Activated CD8-positive, alpha-beta T cell treated with anti-CD3 and anti-CD28 coated beads for 36 hours (primary cell): ENCODE measurements at places on chromosomes 2 and 18.

DNA sequence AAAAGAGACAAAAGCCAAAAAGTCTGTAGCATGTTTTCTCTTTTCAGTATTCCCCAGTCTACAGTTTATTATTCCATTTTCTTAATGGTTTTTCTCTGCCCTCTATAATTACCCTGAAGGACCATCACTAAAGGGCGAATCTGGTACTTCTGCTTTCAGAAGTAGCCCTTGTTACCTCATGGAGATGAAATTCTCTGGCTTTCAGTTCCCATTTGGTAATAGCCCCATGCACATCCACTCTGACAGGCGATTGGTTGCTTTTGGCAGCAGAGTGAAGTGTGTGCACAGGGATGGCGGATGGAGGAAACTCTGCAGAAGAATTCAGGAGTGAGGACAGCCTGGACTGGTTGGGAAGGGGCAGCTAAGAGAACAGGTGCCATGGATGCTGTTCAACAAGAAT, 66.3 kb upstream of the NABP1 start:
- no peak for DNase-seq

DNA sequence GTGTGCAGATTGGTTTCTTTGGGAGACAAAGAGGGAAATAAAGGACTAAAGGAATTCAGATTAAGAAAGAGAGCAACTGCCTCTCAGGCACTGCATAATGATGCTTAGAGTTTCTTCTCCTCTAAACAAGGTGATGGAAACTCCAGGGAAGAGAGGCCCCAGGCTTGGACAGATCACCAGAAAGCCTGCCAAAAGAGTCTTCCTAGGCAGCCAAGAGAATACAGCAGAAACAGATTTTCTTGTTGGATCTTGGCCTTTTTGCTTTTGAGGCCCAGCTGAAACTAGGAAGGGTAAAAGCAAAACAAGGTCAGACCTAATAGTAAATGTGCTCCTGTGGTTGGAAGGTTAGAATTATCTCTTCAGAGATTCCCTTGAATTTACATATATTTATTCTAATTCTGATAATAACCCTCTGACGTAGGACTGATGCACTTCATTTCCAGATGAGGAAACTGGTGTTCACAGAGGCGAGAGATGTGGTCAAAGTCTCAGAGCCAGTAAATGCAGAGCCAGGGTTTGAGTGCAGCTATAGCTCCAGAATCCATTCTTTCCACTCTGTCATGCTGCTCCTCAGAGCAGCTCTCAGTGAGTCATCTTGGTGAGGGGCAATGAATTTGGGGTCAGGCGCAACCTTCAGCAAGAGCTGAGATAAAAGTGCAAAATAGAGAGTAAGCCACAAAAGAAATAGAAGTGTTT, 142.3 kb upstream of the FBXO11 start:
- DNase-seq = no peak

- no peak for DNase-seq
Observed at GRCh38 chr2:71064754-71065621, 3.5 kb upstream of the NAGK start.

DNA sequence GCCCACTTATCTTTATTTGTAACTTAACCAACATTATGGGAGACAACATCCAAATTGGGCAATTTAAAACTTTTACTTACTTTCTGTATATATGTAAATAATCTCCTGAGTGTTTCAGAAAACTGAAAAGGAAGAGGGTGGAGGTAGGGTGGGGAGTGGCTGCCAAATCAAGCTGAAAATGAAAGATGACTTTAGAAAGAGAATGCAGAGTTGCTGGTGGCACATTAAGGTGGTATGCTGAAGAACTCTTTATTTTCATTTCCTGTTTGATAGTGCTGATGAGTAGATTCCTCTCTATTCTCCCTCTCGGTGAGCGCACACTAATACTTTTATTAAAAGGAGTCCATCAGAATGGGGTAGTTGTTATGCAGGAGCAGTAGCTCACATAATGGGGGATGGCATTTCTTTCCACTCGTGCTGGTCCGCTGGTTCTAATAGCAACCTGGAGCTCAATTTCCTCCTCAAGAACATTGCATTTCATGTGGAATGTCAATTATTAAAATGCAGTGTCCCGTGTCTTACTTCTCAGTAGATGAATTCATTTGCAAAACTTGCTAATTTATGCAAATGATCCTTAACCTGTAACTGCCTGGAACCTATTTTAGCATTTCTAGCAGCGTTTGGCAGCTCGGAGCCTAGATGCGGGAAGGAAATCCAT, 466.9 kb upstream of the HNRNPA3 start:
- DNase-seq = no peak

GRCh38 chr2:54915101-54915500, 135.2 kb downstream of the RTN4 start:
- no peak for DNase-seq

- DNase-seq = no peak
Observed at GRCh38 chr2:169693360-169693759, 845 bp downstream of the CFAP210 start.

- no peak for DNase-seq
Observed at GRCh38 chr18:63063171-63063570, 256.4 kb downstream of the BCL2 start.

DNA sequence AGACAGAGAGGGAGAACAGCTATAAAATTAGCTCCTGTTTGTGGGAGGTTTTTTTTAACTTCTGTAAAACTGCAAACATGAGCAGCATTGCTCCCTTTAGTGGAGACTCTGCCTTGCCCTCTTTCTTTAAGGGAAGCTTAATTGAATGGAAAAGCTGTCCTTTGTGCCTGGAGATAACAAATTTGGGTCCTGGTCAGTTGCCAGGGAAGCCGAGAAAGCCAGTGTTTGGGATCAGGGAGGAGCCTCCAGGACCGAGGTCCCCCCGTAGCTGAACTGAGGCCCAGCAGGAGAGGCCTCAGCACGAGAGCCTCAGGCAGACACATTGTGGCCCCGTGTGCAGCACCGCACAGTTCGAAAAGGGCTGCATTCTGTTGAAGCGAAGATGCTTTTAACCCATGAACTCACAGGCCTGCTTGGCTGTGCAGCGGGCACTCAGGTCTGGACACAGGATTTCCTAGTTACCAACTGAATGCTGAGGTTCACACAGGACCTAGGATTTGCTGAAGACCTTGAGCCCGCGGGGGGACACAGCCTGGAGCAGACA, 369.7 kb downstream of the DCDC2C start:
- DNase-seq = no peak

DNA sequence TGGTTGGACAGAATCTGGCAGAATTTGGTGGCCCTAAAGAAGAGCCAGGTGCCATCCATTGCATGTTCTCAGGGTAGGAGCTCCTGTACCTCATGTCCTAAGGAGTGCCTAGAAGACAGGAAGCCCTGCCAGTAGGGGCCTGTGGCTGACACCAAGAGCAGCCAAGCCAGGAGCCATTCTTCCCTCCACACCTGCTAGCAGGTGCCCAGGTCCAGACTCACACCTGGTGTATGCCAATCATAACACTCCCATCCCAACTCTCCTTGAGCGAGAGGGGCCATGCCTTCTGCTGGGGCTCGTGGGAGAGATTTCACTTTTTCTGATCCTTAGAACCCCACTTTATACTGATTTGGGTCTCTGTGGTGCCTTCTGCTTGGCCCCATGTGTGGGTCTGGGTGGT, 26.5 kb upstream of the TMEM37 start:
- no peak for DNase-seq

GRCh38 chr2:152238016-152238415, 62.5 kb upstream of the STAM2 start:
- no peak for DNase-seq

DNA sequence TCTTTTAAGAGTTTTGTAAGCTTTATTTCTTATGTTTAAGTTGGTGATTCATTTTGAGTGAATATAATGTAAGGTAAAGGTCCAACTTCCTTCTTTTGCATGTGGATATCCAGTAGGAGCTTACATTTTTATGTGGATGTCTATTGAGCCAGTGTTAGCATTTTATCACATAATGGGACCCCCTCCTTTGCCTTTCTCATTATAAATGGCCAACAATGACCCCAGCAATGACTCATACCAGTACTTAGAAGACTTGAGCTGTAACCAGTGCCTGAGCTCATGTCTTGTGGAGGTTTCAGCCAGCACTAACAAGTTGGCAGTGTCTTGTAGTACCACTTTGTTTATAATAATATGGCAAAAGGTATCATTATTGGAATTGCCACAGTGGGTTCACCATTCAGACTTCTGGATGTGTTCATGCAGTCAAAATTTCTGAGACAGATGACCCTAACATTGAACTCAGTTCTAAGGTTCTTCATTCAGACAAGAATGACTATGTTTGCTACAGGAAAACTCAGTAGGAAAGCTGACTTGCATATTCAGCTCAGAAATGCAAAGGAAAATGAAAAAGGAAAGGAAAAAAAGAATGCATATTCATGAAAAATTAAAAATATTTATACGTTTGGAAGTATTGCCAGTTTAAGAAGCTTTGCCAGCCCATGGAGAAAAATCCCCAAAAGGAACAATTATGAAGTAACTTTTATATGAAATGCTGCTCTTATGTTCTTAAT, 41.0 kb downstream of the CDKL4 start:
- peak; percentile 32 for DNase-seq

GRCh38 chr2:30410217-30410616, 36.8 kb upstream of the LCLAT1 start:
- peak; percentile 30 for DNase-seq

GRCh38 chr2:224094413-224094812, 55.3 kb upstream of the SERPINE2 start:
- no peak for DNase-seq

DNA sequence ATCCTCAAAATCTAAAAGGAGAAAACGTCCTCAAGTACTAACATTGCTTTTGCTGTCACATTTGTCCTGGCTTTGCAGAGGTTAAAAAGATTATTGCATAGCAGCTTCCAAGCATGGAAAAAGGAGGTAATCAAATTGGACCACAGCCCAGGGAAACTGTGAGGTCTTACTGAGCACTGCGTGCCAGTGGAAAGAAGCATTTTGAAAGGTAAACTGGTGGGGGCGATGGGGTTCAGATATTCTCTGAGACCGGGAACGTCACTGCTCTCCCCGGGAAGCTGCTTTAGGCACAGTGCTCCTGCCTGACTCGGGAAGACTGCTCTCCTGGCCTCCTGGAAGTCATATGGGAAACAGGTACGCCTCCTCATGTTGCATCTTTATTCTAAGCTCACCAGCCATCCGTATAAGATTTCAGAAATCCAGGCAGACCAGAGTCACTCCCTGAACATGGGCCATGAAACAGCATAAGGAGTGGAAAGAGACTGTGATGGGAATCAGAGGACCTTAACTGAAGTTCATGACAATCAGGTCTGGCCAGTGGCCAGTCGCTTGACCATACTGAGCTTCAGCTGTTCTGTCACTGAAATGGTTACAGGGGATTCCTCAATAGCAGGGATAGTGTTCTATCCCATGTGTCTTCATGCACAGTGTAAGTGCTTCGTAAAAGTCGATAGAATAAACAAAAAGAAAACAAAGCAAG, 284.1 kb downstream of the TRIB2 start:
- DNase-seq = no peak

DNA sequence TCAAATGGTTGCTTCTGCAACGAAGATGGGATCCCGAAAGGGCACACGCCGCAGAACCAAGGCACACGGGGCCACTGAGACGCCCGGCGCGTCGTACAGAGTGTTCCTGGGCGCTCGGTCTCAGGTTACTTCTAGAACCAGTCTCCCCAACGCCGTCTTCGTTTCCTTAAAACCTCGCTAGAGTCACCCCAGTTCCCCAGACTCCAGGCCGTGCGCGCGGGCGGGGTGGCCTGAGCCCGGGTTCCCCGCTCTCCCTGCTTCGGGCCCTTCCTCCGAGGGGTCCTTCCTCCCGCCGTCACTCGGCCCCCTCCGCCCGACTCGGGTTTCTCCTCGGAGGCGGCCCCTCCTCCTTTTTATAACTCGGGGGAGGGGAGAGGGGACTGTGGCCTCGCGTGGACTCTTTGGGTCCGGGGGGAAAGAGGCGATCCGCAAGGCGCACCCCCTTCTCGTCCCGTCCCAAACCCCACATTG, 774 bp upstream of the FZD7 start:
- peak; percentile 38 for DNase-seq

DNA sequence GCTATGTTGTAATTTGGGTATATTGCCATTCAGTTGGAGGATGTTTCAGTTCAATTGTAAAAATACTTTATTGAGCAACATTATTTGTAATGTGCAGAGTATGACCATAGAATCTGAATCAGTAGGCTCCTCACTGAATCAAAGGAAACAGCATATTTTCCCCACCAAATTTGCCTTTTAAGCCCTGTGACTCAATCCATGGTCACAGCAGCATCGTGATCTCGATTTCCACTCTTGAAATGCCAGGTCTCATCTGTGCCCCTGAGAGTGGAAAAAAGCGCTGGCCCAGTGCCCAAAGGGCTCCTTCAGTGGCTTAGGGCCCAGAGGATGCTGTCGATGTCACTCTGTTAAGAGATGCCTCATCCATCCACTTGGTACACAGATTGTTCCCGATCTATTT, 57.5 kb downstream of the FHOD3 start:
- DNase-seq = no peak

DNA sequence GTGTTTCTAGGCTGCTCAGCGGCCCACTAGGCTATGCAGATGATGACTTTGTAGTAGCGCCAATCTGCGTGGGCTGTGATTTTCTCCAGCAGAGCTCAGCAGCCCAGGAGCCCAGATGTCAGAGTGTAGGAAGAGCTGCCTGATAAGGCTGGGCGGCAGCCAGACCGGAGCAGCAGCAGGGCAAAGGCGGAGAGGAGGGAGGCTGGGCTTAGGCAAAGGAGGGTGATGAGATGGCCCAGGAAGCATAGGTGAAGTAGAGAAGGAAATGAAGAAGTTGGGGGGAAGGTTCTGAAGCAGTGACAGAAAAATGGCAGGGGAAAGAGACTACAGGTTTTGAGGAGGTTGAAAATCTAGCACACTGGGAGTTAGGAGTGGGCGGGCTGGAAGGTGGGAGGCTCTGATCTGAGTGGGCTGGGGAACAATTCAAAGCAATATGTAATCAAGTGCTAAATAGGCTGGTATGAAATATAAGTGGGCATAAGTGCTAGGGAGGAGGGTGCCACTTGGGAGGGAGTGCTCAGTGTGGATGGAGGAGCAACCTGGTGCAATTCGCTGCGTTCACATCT, 50.6 kb upstream of the STPG4 start:
- DNase-seq = no peak

GRCh38 chr2:161905389-161906046, 168.5 kb downstream of the DPP4 start:
- peak; percentile 14 for DNase-seq

- no peak for DNase-seq
Observed at GRCh38 chr2:159262904-159263303, 23.6 kb downstream of the WDSUB1 start.

GRCh38 chr2:32464431-32464830, 107.6 kb downstream of the BIRC6 start:
- DNase-seq = no peak

GRCh38 chr2:74551530-74551929, 2.2 kb downstream of the LOXL3 start:
- DNase-seq = no peak

GRCh38 chr2:183952741-183953140, 645.6 kb upstream of the ZNF804A start:
- no peak for DNase-seq
